Suprapubic skin (tissue), 4 donors: ENCODE measurements at places on chromosomes 12 and 14. TPM values are rescaled to one million over a fixed set of nuclear protein-coding genes. Genes with fewer than 3 reads are reported as not detected.

DNA sequence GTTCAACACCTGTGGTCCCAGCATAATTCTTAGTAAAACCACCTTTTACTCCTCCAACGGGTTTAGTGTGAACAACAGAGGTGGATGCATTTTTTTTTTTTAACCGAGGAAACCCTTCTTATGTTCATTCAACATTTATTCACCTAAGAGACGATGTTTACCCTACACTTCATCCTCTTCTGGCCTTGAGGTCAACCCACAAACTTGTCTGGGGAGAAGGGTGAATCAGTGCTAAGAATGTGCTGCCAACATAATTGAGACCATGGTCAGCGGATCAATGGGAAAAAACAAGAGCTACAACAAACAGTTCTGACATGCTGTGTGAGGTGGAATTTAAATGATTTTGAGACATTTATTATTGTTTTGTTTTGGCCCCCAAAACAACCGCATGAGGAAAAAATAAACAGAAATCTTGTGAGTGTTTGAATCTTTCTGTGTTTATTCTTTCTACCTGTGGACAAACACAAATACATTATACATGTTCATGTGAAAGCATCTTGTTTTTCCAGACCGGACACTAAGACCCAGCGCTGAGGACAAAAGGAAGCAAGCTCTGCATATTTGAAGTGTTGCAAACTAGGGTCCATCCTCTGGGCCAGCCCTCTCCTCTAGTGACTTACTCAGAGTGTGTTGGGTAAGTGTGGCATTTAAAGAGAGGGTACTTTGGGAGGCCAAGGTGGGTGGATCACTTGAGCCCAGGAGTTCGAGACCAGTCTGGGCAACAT, 5.1 kb upstream of the USP30 start:
- H3K27ac ChIP-seq: no peak overlapping the region
- no peaks in the 10 kb centered on the region for H3K27me3 ChIP-seq
- no peaks in the 10 kb centered on the region for H3K36me3 ChIP-seq
- no peak for DNase-seq

DNA sequence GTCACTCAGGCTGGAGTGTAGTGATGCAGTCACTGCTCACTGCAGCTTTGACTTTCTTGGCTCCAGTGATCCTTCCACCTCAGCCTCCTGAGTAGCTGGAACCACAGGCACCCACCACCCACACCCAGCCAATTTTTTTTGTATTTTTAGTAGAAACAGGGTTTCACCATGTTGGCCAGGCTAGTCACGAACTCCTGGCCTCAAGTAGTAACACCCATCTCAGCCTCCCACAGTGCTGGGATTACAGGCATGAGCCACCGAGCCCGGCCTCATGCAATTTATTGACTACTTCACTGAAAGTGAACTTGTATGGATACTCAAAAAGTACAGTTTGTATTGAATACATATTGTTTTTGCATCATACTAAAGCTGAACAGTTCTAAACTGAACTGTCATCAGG, 9.1 kb downstream of the PSEN1 start:
- no peak for DNase-seq
- no peak overlapping the region for H3K4me3 ChIP-seq
- no peak overlapping the region for H3K27ac ChIP-seq
- H3K27me3 ChIP-seq: no peaks in the 10 kb centered on the region
- peaks cover 27% of the 10 kb centered on the region for H3K36me3 ChIP-seq

- H3K36me3 ChIP-seq: peaks cover 10% of the 10 kb centered on the region
- no peak for DNase-seq
- H3K27ac ChIP-seq: peak overlapping the region; percentile 78
- H3K4me3 ChIP-seq: no peak overlapping the region
- H3K27me3 ChIP-seq: no peaks in the 10 kb centered on the region
- H3K4me1 ChIP-seq: peaks cover 96% of the 10 kb centered on the region
Observed at GRCh38 chr12:120257041-120257821, 8.3 kb downstream of the PXN start.

- no peaks in the 10 kb centered on the region for H3K4me1 ChIP-seq
- H3K36me3 ChIP-seq: peaks cover 7% of the 10 kb centered on the region
- no peak overlapping the region for H3K27ac ChIP-seq
- H3K27me3 ChIP-seq: no peaks in the 10 kb centered on the region
Observed at GRCh38 chr14:91230397-91231035, 14.0 kb downstream of the GPR68 start.

GRCh38 chr12:14238221-14238792, 127.2 kb upstream of the ATF7IP start:
- H3K4me3 ChIP-seq: no peak overlapping the region
- no peaks in the 10 kb centered on the region for H3K36me3 ChIP-seq
- DNase-seq: no peak
- peaks cover 27% of the 10 kb centered on the region for H3K4me1 ChIP-seq

- H3K4me1 ChIP-seq: peaks cover 4% of the 10 kb centered on the region
- no peak for DNase-seq
- no peaks in the 10 kb centered on the region for H3K36me3 ChIP-seq
- H3K27me3 ChIP-seq: peaks cover 8% of the 10 kb centered on the region
- H3K27ac ChIP-seq: peak overlapping the region; percentile 13
Observed at GRCh38 chr14:98161356-98161755, 1110.6 kb downstream of the BCL11B start.

- H3K27me3 ChIP-seq: peaks cover 28% of the 10 kb centered on the region
- H3K4me3 ChIP-seq: no peak overlapping the region
- H3K4me1 ChIP-seq: peaks cover 12% of the 10 kb centered on the region
- H3K36me3 ChIP-seq: no peaks in the 10 kb centered on the region
Observed at GRCh38 chr14:94001016-94001415, 3.9 kb downstream of the CCDC197 start.

DNA sequence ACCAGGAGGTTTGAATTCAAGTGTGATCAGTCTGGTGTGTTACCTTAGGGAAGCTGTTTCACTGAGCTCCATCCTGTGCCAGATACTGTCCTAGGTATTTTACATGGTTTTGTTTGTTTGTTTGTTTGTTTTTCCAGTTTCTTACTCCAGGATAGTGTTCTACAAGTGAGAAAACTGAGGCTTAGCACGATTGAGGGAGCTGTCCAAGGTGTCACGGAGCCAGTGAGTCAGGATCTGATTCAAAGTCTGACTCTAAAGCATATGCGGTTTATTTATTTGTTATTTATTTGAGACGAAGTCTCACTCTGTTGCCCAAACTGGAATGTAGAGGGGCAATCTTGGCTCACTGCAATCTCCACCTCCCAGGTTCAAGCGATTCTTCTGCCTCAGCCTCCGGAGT, 79.7 kb upstream of the GNG2 start:
- no peak for DNase-seq
- H3K4me1 ChIP-seq: peaks cover 11% of the 10 kb centered on the region
- H3K36me3 ChIP-seq: no peaks in the 10 kb centered on the region
- no peaks in the 10 kb centered on the region for H3K27me3 ChIP-seq
- no peak overlapping the region for H3K27ac ChIP-seq

Gene MANSC4
- total RNA-seq: not detected

Gene OR6C76
- not detected for total RNA-seq

Gene SLC25A3
- total RNA-seq: 375 TPM

Gene DEGS2
- total RNA-seq: 130 TPM
